ENCODE measurements at places on chromosomes 2 and 18.
A peak's percentile ranks its signal among the peaks of the same experiment; 100 is the strongest.

DNA sequence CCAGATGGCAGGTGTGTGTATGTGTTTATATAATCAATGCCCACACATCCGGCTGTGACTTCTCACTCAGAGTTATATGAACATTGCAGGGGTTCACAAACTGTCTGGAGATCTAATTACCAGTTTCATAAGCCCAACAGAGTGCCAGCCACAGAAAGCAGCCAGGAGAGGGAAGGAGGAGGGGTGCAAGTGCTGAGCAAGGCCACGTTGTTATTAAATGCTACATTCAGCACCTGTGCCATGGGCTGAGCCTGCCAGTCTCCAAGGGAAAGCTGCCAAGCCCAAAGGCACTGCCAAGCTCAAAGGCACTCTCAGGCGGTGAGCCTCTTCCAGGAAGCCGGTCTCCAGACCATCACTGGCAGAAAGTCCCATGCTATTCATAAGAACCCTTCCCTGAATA is 17.4 kb downstream of the XDH start:
- no peak for DNase-seq

GRCh38 chr2:869357-869871 is 81.2 kb upstream of the SNTG2 start:
- DNase-seq, result no peak

- no peak for DNase-seq
These were observed 84.6 kb upstream of the RANBP2 start for GRCh38 chr2:108634576-108635160.

DNA sequence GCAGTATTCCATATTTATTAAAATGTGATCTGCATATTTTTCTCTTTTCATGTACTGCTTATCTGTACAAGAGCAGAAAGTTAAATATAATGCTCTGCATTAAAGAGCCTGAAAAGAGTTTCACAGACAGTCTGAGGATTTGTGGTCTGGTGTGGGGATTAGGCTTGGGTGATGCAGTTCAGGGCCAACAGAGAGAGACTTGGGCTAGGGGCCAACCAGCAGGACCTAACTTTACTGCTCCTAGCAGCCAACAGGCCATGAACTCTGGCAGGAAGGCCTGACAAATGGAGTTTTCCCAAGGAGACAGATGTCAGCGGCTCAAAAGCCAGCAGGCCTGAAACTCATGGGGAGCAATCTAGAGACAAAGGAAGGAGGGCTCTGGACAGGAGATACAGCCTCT is 169.6 kb downstream of the LRRTM1 start:
- DNase-seq, result no peak

DNA sequence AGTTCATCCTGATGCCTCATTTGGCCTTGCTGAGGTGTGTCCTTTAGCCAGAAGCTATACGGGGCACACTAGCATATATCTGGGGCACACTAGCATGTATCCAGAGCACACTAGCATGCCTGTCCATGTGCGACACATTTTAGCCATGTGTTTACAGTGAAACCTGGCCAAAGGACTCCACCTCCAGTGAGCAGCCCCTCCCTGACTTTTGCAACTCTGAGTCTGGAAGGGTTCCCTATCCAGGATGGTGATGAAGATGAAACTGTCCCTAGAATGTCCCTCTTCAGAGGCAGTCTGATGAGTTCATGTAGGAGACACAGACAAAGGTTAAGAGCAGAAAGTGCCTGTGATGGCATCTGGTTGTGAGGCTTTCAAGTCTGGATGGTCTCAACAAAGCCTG is 61.4 kb upstream of the LGALSL start:
- DNase-seq, result no peak

DNA sequence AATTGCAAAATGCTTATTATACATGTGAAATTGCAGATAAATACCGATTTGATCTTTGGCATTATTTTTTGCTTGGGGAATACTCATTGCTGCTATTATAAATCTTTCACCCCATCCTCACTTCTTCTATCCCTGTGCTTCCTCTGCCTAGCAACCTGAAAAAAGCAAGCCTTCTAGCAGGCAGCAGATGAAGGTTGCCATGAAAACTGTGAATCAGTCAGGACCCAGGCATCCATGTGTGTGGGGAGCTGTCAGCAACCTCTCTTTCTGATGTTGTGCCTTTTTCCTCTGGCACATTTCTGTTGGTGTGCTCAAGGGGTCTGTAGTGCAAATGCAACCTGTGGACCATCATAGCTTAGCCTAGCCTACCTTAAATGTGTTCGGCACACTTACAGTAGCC is 364.2 kb downstream of the LRRTM1 start:
- no peak for DNase-seq

DNA sequence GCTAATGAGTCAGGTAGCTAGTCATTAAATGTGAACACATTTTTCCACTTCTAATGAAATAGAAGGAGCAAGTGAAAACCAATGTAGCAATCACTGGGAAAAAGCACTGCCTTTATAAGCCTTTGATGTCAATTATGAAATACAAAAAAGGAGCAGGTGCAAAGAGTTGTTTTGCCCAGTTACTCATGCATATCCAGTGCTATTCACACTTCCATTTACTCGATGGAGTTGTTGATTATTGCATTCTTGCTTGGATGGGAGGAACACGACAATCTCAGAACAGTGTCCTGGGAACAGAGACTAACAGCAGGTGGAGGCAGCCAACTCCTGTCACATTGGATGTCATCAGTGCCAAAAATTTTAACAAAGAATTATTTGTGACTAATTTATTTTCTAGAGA is 372.5 kb downstream of the CBLN2 start:
- no peak for DNase-seq

DNA sequence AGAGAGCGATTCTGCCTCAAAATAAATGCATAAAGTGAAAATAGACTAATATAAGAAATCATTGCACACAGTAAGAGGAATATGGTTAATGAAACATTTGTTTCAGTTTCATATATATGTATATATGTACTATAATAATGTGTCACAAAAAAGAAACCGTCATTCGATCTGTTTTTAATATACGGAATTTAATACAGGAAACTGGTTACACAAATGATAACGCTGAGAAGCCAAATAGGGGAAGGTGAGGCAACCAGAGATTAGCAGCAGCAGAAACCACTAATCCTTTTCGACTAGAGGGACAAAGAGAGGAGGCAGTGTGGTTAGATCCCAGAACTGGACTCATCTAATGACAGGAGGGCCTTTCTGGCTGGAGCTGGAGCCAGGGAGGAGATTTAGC is 64.2 kb upstream of the GREB1L start:
- DNase-seq, result no peak

DNA sequence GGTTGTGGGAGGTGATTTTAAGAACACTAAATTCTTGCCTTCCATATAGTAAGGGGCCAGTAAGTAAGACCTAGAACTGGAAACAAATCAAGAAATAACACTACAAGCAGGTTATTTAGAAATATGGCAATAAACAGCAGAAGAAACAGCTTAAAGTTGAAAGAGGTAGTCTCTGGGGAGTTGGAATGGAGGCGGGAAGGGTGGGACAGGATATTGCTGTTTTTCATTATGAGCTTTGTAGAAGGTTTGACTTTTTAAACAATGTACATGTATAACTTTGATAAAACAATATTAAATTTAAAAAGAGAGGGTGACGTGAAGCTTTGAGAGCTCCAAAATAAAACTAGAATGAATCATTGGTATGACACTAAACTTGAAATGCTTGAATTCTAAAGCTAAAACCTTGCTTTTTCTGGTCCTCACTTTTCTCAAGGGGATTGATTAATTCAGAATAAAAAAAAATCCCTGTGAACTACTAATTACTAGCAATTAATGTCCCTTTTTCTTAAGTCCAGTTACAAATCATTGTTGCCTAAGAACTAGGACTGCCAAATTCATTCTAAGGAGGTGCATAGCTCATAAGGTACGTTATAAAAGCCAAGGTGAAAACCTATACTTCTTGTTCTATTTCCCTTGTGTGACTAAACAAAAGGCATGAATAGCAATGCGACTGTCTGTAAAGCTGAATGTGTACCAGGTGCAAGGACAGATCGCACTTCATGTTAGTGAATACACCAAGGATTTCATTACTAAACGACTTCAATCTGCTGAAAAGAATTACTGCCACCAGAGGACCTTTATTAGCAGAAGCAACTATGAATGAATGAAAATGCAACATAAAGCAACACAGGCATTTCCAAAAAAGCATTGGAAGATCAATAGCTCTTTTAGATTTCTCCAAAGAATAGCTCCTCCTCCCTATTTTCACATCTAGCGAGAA is 177.5 kb downstream of the RBM43 start:
- DNase-seq, result peak; percentile 36

GRCh38 chr2:75174981-75175380 is 24.3 kb downstream of the TACR1 start:
- no peak for DNase-seq

DNA sequence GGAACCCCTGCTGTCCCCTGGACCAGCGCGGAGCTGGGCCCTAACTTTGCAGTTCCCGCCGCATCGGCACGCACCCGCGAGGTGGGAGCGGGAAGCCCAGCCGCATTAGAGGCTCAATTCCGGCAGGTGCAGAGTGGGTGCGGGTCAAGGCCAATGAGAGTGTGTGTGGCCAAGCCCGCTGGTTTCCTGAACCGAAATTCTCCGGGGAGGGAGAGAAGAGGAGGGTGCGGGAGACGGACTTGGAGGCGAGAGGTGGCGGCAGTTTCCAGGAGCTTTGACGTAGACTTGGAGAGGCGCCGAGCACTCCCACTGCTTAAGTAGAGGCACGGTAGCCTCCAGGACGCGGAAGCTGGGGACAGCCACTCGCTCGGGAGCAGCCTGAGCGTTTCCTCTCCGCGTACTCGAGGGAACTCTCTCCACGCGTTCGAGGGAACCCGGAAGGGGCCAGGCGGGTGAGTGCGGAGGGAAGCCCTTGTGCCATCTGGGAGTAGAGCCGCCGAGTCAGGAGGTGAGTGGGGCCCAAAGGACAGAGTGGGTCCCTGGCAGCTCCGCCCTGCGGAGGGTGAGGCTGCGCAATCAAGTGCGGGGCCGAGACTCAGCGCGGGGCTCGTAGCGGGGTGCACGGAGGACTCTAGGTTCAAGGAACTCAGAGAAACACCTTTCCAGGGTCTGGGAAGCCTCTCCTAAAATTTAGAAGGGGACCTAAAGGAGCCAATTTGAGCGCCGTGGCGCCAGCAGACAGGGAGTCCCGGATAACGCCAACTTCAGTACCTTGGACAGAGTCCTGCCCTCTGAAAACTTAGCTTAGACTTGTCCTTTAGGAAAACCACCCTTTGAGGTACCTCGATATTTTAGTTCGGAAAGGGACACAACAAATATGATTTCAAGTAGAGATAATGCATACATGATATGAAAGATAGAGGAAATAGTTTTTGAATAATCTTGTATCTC is at the start of gene FAM237A:
TSS of gene FAM237A (plus strand) at position 413 of the 951 bp plus-strand sequence. CDS start 1,750 bp downstream, outside the sequence.
- peak; percentile 70 for DNase-seq

DNA sequence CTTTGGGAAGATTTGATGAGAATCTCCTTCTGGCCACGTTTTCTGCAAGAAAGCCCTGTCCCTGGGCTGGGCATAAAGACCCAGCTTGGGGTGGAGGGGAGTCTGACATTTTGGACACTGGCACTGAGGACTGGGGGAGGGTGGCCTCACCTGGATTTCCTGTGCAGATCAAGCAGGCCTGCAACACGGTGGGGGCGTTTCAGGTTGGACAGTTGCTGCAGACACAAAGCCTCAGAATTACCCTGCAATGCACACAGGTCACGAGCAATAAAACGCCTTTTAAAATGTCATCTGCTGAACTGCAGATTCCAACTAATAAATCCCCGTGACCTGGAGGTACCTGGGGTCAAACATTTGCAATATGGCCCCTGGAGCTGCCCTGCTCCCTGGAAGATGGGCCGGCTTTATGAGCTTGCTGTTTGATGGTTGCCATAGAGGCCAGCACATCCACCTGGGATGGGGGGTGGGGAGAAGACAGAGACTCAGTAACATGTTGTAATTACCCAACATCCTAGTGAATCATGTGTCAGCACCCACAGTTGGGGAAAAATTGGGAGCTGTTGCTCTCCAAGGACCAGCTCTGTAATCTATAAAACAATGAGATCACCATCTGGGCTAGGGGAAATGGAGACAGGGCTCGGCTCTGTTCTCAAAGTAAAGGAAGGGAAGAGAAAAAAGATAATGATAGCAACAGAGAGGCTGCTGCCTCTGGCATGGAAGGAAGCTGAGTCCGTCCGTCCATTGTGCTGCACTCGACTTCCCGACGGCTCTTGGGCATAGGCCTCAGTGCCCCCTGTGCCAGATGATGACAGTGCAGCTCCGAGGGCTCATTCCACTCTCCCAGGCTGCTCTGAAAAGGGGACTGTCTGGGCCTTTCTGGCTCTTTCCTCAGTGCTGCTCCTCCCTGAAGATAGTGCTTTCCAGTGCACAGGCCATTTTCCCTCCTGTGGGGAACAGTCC is 340.3 kb downstream of the CYRIA start:
- DNase-seq, result no peak

GRCh38 chr18:31741097-31741735 is 19.5 kb downstream of the SLC25A52 start:
- no peak for DNase-seq

DNA sequence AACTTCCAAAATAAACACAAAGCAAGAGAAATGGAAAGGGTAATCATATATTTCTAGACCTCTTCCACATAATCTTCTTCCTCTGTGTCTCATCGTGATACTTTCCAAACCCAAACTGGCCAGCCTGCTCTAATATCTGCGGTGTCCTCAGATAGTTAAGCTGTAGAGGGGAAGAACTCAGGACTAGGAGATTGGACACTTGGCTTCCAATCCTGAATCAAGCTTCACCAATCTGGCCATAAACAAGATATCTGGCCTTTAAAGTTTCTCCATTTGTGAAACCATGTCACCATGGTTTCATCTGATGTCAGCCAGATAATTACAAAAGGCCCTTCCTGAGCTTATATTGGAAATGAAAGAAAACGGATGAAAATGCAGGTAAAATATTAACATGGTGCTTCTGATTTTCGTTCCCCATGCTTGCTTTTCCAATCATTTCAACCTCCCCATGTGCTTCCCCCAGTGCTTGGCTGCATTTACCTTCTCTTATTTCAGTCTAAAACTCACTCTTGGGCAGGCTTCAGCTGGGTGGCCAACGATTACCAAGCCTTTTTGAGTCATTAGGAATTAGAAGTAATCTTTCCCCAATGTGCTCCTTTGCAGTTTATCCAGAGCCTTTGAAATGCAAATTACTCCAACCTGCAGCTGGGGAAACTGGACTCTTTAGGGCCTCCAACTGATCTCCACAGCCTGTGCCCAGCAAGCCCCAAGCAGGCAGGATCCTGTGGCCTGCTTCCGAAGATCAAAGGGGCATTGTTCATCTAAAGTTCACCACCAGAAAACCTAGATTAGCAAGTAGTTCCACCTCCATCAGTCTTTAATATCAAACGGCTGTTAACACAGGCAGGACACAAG is 44.5 kb upstream of the MYCN start:
- no peak for DNase-seq

- no peak for DNase-seq
These were observed 37.9 kb upstream of the TTR start for GRCh38 chr18:31553800-31554199.

DNA sequence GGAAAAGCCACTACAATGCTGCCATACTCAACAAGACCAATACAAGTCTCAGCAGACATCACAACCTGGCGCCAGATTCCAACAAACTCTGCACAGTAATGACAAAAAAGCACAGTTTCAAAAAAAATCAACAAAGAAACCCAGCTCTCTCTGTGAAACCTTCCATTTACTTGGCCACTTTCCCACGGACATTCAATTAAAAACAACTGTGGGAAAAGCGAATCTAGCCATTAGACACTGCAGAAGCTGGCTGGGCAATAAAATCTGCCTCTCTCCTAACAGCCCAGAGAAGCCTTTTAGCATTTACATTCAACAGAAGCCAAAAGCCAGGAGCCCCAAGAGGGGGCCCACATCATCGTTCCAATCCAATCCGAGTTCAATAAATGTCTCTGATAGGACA is 128.9 kb downstream of the HDAC4 start:
- no peak for DNase-seq

GRCh38 chr2:128260239-128261138 is 58.2 kb downstream of the HS6ST1 start:
- DNase-seq, result peak; percentile 67
